ENCODE measurements at places on chromosomes 6 and 20. TPM values are rescaled to one million over a fixed set of nuclear protein-coding genes. Genes with fewer than 3 reads are reported as not detected.

The CYP24A1 gene
- 0.28 TPM for total RNA-seq

The ACTL10 gene
- 1.9 TPM for total RNA-seq

The MOG gene
- not detected for total RNA-seq

The DDR1 gene
- 16.2 TPM for total RNA-seq

The OPRL1 gene
- total RNA-seq = 1.6 TPM

The SIRPB1 gene
- 0.71 TPM for total RNA-seq

The ADGRF5 gene
- total RNA-seq = 0.14 TPM

The TRIM15 gene
- not detected for total RNA-seq
